ENCODE measurements at places on chromosomes 11 and 22.

DNA sequence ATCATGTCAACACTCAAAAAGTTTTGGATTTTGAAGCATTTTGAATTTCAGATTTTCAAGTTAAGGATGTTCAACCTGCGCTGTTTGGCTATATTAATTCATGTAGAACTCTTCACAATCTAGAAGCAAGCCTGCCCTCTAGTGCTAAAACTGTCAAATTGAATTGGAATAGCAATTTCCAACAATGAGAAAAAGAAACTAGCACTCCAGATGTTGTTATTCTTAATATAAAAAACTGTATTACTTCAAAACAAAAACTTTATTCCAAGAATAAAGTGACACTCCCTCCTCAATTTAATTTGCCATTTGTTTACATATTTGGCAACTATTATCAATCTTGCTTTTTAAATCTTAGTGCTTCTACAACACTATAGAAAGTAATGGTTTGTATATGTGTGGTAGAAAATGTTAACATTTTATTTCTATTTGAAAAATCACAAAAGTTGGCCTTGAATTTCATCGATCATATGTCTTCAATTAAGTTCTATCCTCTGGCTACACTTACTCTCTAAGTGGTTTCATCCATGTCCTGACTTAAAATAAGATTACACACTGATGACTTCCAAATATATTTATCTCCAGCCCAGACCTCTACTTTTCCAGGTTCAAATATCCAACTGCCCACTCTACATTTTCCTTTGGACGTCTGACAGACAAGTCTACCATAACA, 36.6 kb downstream of the DCUN1D5 start:
- peak; percentile 18 for DNase-seq

GRCh38 chr11:61390161-61390560, 2.2 kb upstream of the TMEM216 start:
- DNase-seq: no peak

DNA sequence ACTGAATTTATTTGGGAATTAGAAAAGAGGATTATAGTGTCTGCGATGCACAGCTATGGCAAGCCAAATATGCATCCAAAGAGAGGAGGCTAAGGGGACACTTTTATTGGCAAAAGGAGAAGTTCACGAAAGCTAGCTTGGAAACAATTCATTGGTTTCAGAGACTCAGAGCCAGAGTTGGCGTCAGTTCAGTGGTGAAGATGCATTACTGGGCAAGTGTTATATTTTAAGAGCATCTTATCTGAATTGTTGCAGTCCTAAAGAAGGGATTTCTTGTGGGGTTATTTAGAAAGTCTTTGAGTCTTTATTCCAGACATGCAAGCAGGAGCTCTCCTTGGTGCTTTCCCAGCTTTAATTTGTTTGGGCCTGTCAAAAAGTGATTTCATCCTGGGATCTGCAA, 15.0 kb downstream of the CLDN5 start:
- DNase-seq: no peak

DNA sequence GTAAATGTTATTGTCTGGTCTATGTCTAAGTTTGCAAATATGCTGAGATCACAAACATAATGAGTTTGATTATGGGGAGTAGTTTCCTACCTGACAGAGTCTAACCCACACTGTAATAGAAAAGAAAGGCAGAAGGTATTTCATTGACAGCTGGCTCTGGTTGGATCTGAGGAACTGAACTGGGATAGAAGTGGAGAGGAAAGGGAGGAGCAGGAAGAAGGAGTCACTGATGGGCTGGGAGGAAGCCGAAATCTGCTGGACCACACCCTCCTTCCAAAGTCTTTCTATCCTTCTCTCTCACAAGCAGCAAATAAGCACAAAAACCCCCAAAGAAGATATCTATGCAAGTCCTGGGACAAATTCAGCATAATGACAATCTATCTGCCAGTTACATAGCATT, 11.7 kb downstream of the BLID start:
- no peak for DNase-seq

DNA sequence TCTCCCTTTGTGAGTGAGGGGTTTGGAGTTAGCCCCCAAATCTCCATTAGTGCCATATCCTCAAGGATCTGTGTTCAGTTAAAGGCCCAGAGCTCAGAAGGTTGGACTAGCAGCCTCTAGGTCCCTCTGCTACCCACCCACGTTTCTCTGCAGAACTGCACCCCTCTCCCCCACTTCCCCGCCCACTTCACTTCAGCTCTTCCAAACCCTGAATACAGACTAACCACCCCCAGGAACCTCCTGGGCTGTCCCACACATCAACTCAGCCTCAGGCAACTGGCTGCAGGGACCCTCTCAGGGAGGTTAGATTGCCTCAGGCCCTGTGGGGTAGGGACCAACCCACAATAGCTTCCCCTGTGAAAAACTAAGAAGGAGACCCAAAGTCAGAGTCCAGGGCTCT, 840 bp downstream of the VPREB3 start:
- DNase-seq: no peak

DNA sequence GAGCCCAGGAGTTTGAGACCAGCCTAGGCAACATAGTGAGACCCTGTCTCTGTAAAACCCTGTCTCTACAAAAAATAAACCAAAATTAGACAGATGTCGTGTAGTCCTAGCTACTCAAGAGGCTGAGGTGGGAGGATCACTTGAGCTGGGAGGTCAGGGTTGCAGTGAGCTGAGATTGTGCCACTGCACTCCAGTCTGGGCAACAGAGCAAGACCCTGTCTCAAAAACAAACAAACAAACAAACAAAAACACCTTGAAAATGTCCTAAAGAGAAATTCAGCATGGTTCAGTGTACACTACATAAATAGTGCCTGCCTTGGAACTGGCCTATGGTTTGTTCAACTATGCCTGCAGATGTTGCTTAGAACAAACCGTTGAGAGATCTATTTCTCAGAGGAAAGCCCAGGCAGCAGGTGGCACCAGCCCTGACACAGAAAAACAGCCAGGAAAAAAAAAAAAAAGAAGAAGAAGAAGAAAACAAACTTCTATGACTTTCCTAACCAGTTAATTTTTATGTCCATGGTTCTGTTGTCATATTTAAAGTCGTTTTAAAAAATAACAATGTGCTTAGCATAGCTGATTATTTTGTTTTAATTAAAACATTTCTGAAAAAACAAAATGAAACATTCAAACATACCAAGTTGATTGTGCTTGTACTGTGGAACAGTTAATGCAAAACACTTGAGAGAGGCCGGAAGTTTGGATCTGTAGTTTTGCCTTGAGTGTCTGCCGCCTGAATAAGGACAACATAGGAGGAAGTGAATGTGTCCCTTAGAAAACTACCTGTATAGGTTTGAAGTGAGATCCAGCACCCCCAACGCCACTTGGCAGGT, 5.4 kb downstream of the KREMEN1 start:
- DNase-seq: no peak

DNA sequence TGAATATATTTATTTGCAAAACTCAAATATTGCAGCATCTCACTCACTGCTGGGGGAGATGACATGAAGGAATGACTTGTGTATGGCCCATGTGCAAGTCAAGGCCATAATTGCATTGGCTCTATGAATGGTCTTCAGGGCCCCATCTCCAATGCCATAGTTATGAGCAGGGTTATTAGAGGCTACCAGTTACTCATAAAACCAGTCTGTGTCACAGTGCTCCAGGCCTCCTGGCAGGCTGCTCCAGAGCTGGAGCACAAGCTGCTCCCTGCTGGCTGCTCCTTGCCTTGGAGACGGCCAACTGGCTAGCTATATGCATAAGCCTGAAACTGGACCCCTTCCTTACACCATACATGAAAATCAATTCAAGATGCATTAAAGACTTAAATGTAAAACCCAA, 145.7 kb downstream of the TRPC6 start:
- no peak for DNase-seq

GRCh38 chr22:31177420-31178162, 17.6 kb downstream of the RNF185 start:
- no peak for DNase-seq

GRCh38 chr11:13238879-13239514, 38.6 kb upstream of the BMAL1 start:
- peak; percentile 66 for DNase-seq

GRCh38 chr11:1193326-1194230, 29.3 kb upstream of the MUC5B start:
- peak; percentile 11 for DNase-seq

DNA sequence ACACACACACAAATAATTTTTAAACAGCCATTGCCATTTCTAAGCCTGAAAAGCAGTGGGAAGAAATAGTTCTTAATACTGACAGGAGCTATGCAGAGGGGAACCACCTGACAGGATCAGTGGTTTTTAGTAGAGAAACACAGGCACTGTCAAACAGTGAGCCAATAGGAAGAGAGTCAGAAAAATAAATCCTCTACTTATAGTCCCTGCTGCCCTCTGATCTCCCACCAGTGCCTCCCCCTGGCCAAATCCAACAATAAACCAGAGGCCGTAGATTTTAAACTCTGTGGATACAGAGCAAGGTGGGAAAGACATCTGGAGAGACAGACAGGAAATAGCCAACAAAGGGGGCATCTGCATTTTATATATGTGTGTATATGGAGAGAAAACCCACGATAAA, 7.9 kb upstream of the OR56B4 start:
- peak; percentile 18 for DNase-seq

DNA sequence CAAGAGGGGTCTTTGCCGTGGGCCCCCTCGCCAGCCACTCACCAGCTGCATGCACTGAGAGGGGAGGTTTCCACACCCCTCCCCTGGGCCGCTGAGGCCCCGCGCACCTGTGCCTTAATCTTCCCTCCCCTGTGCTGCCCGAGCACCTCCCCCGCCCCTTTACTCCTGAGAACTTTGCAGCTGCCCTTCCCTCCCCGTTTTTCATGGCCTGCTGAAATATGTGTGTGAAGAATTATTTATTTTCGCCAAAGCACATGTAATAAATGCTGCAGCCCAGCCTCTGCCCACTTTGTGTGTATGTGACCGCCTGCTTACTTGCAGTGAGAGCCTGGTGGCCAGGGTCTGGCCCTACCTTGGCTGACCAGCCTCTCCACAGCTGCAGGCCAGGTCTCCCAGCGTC, 2.8 kb upstream of the CRACR2B start:
- no peak for DNase-seq

- DNase-seq: no peak
These were observed 144.3 kb downstream of the TEAD1 start for GRCh38 chr11:12818333-12819015.

DNA sequence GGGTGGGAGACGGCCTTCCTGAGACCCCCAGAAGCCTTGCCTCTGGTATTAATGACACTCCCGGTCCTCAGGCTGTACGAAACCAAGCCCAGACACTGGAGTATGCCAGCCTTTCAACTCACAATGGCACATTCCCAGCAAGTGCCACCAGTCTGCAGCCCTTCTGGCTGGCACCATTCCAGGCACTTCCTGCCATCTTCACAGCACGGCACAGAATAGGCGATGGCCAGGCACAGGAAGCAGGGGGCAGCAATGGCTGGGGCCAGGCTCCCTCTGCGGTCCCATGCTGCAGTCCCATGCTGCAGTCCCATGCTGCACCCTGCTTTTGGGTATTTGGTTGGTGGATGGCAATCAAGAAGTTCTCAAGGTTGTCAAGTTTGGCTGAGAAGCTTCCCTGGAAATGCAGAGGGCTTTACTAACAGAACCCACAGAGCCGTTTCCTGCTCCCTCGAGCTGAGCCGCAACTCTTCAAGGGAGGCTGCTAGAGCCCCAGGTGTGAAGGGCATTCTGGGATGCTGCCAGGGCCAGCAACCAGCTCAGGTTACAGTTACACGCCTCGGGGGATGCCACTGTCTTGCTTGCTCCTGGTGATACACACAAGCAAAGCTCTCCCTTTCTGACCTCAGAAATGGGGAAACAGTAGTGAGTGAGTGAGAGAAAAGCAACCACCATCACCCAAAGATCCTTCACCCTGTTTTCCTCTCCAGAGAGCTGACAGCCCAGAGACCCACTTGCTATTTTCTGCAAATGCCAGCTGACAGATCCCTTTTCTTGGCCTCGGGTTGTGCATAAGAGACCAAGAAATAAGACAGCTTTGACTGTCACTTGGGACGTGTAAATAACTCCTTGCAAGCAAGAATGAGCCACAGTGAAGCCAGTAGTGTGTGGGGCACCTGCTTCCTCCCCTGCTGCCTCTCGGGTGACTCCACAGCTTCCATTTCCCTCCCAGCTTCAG, 23.9 kb downstream of the LRFN4 start:
- no peak for DNase-seq
